Putamen (tissue), 1 donor: ENCODE measurements at places on chromosomes 3 and 15.
A peak's percentile ranks its signal among the peaks of the same experiment; 100 is the strongest.

- DNase-seq: no peak
Observed at GRCh38 chr3:190360228-190360627, 27.7 kb upstream of the CLDN16 start.

GRCh38 chr3:188689101-188689574, 482.6 kb upstream of the TPRG1 start:
- no peak for DNase-seq

- no peak for DNase-seq
Observed at GRCh38 chr15:95659656-95660055, 670.8 kb upstream of the NR2F2 start.

DNA sequence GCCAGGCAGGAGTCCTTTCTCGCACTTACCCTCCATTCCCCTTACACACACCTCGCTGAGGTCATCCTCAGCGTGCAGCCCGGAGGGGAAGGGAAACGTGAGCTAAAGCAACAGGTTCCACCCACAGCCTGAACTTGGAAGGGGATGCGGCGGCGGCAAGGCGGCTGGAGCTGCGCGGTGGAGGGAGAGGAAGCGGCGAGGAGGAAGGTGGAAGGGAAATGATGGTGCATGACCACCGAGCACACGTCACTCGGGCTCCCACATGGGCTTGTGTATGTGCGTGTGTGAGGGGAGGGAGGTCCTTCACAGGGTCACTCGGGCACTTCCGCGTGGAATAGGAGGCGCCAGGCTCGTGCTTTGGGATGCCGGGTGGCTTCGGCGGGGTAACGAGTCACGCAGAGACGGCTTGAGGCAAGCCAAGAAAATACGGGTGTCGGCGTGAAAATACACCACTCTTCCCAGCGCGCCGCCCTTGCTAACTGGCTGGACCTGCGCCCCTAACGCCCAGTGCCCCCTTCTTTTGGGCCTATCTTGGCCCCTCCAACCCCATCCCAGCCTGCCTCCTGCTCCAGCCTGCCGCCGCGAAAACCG, 225.5 kb upstream of the IL12A start:
- no peak for DNase-seq

GRCh38 chr3:128483657-128484403, 9.2 kb downstream of the GATA2 start:
- no peak for DNase-seq

GRCh38 chr3:38585791-38586420, 63.6 kb downstream of the SCN5A start:
- DNase-seq: no peak

DNA sequence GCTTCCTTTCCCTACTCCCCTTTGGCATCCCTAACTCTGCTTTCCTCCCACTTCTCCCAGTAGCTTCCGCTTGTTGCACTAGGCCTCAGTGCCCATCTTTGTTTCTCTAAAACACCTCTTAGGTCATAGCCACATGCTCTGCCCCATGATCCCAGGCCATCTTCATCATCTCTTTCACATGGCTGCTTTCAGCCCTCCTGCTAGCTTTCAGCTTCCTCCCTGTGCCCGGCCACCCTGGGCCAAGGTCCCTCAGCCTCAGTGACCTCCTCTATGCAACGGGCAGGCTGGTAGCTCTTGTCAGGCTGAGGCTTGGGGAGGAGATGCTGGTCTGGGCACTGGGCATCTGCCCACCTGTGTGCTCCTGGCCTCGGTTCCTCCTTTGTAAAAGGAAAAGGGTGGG, 2.3 kb downstream of the PLEKHO2 start:
- DNase-seq: no peak

DNA sequence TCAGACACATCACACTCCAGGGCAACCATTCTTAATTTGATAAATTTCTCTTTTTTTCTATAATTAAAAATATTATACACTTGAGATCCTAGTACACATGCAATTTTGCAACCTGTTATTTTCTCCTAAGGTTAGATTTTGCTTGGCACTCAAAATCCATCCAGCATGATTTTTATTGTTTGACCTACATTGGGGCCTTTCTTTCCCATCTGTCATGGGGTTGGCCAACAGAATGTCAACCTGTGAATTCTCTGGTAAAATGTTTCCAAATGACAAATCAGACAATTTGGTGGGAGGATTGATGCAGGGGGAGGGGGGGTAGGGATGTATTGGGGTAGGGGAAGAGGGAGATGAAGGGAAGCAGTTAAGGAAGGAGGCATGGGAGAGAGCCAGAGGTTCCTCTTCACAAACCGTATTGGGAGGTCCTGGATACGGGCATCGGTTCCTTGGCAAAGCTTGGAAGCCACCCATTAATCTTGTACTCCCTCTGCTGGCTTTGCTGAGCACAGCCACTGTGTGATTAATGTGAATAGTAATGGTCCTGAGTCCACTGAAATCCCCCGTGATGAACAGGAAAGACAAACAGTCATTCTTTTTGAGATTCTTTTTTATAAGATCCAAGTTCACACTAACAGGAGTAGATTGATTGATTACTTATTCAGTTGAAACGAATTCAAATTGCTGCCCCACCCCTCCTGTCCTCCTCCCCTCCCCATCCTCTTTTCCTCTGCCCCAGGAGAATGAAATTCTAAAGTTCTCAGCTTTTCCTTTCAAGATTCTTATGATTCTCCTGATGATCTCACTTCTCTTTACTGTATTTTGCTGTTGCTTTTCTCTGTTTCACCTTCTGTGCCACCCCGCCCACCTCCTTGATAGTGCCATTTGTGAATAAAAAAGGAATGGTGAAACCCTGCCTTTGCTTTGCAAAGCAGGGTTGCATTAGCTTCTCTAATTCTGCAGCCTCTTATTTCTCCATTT, 82.2 kb upstream of the SLC25A26 start:
- DNase-seq: peak; percentile 41

GRCh38 chr3:149283401-149283800, 50.0 kb downstream of the TM4SF18 start:
- no peak for DNase-seq

GRCh38 chr15:83108266-83109219, 1.1 kb downstream of the TM6SF1 start:
- DNase-seq: peak; percentile 55

GRCh38 chr3:53801319-53801718, 44.9 kb downstream of the CHDH start:
- no peak for DNase-seq

GRCh38 chr3:57370341-57370740, 77.9 kb upstream of the ASB14 start:
- no peak for DNase-seq

GRCh38 chr3:146709969-146710368, 104.8 kb upstream of the PLSCR5 start:
- DNase-seq: no peak

DNA sequence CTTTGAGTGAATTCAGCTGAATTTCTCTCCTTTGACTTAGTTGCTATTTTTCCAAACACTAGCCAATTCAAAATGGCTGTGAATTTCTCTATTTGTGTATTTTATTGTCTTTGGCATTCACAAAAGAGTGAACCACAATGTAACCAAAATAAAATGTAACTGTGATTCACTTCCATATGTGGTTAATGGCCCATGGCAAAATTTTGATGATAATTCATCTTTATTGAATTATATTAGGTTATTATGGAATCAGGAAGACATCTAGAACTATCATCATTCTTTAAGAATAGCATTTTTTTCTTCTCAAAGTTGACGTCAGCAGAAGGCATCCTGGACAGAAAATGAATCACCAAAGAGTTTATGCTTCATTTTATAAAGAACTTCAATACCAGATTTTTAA, 705.3 kb upstream of the NAALADL2 start:
- DNase-seq: no peak

DNA sequence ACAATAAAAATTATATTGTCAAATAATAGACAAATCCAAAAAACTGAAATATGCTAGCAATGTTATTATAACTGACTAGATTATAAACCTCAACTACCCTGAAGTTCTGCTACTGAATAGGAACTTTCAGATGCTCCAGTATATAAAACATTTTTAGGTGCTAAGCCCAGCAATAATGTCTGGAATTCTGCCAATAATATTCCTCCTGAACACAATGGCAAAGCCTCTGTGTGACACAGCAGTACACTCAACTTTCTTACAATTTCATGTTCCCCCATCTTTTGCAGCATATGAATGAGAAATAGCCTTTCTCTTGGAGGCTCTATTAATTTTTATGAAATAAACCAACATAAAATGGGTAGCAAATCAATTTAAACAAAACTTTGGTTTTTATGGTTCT, 29.5 kb downstream of the ATOSA start:
- no peak for DNase-seq

- DNase-seq: no peak
Observed at GRCh38 chr3:94520364-94520763, 457.5 kb downstream of the NSUN3 start.

DNA sequence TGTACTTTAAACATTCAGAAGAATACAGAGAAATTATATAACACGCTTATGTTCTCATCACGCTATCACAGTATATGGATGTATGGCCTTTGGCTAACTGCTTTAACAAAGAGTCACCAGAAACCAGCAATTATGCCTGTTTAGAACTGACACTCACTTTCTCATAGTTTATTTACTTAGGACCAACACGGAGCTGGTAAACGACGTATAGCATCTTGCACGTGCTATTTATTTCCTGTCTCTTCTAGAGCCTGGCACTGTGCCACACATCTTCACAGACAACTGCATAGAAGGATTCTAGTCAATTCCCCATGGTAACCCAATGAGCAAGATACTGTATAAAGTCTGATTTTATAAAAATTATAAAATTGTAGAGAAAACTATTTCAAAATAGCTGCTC, 43.6 kb downstream of the TBC1D2B start:
- no peak for DNase-seq

- peak; percentile 50 for DNase-seq
Observed at GRCh38 chr3:126982471-126983175, at the start of gene PLXNA1. PLXNA1 (plus strand) TSS chr3:126983115; CDS start chr3:126988594, 5,479 bp downstream.

DNA sequence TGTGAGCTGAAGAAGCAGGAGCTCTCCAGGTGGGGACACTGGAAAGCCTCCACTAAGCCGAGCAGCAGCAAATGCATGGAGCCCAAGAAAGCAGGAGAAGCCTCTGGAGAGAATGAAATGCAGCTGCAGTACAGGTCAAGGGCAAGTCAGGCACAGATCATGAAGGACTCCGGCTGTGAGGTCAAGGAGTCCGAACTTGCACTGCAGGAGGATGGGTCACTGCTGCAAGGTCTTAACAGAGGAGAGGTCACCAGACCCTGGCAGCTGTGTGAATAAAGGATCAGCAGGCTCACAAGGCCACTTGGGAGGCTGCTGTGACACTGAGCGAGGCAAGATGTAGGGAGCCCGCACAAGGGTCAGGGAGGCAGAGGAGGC, 24.7 kb upstream of the SLC41A3 start:
- no peak for DNase-seq

GRCh38 chr3:156781310-156782230, 44.6 kb upstream of the LEKR1 start:
- no peak for DNase-seq

DNA sequence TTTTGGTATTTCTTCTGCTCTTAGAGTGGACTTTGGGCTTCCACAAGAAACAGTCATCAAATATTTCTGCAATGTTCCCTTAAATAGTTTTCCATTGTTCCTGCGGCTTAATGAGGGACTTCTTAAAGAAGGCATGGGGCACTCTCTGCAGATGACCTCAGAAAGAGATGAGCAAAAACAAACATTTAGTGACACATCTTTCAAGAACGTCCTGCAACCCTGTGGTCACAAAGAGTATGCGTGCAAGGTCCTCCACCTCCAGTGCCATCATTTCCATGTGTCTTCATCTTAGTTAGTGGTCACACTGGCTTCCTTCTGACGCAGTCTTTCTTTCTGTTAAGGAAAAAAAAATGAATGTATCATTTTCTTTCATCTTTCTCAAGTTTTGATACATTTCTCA, 56.2 kb downstream of the GREM1 start:
- no peak for DNase-seq

DNA sequence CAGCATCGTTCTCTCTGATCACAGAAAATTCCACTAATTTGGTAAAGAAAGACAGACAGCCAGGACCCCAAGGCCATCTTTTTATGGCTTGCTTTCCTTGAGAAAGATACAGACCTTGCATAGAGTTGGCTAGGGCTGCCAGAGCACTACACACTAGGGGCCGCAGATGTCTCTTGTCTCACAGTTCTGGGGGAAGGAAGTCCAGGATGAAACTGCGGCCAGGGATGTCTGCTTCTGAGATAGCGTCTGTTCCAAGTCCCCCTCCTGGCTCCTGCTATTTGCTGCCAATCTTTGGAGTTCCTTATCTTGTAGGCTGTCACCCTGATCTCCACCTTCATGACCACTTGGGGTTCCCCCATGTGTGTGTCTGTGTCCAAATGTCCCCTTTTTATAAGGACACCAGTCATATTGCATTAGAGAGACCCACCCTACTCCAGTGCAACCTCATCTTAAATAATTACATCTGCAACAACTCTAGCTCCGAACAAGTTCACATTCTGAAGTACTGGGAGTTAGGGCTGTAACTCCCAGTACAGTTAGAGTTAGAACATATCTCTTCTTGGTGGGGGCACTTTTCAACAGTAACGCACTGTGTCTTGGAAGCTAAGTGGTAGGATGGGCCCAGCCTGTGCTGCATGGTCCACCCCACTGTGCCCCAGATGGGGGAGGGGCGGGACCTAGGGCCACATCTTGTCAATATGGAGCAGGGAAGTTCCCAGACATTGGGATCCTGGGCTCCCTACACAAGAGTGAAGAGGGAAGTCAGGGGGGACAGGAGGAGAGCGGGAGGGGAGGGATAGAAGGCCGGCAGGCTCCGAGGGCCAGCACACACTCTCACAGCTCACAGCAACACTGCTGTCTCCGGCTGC, 42.2 kb downstream of the KLF15 start:
- DNase-seq: no peak

- no peak for DNase-seq
Observed at GRCh38 chr3:30461311-30461710, 145.1 kb upstream of the TGFBR2 start.

- no peak for DNase-seq
Observed at GRCh38 chr15:42820811-42821210, 83.9 kb upstream of the CDAN1 start.

DNA sequence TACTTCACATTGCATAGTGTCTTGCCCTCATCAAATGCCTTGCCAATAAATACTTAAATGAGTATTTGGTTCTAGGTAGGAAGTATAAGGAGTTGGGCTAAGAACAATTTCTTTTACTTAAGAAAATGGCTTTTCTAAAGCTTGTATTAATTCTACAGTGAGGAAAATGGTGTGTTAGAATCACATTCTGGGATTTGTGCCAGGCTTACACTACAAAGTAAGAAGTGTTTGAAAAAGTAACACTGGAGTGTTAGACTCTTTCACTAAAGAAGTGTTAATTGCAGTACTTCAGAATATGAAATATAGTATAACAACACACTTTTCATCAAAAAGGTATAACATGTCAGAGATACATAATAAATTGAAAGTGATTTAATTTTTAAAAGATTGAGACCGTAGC, 328.7 kb downstream of the C3orf38 start:
- DNase-seq: no peak

DNA sequence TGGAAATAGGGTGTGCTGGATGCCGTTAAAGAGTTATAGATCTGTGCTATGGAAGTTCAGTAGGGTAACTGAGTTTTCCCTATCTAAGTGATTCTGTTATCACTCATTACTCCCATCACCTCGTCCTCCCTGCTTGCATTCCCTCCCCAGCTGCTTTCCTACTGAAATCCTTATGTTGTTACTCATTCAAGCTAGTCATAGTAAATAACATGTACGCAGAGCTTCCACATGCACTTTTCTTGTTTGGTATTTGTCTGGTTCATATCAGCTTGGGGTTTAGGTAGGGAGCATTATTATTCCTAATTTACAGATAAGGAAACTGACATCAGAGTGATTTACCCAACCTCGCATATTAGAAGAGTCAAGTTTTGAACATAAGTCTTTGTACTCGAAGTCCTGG, 135.1 kb downstream of the HCN4 start:
- DNase-seq: no peak

GRCh38 chr3:45137656-45138181, 8.5 kb downstream of the CDCP1 start:
- no peak for DNase-seq

- no peak for DNase-seq
Observed at GRCh38 chr3:124904835-124905492, 17.8 kb upstream of the ITGB5 start.
